ENCODE measurements at places on chromosomes 4 and X.
A peak's percentile ranks its signal among the peaks of the same experiment; 100 is the strongest.

DNA sequence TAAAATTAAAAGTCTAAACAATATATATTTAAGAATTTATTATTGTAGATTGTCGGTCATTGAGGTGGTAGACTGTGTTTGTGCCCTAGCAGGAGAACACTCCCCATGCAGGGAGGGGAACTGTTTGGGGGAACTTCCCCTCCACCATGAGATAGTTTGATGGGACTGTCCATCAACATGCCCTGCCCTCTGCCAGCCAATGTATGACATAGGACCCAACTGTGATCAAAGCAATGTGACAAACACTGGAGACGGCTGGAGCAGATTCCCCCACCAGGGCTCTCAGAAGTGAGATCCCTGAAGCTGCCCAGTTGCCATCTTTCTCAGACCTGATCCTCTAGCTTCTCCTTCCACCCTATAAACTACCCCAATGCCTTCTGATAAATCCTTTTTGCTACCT, 44.9 kb downstream of the SH3KBP1 start:
- H3K4me3 ChIP-seq, result no peak overlapping the region
- peaks cover 9% of the 10 kb centered on the region for H3K36me3 ChIP-seq
- H3K4me1 ChIP-seq, result peaks cover 73% of the 10 kb centered on the region
- no peak overlapping the region for H3K27ac ChIP-seq
- no peaks in the 10 kb centered on the region for H3K27me3 ChIP-seq
- DNase-seq, result no peak

- H3K27ac ChIP-seq, result no peak overlapping the region
- H3K36me3 ChIP-seq, result no peaks in the 10 kb centered on the region
- H3K27me3 ChIP-seq, result peaks cover 29% of the 10 kb centered on the region
- H3K4me1 ChIP-seq, result no peaks in the 10 kb centered on the region
- DNase-seq, result no peak
These were observed 126.7 kb downstream of the CORIN start for GRCh38 chr4:47711183-47711582.

GRCh38 chr4:74659576-74660411, 134.5 kb downstream of the BTC start:
- no peak overlapping the region for H3K27ac ChIP-seq
- DNase-seq, result no peak
- H3K4me3 ChIP-seq, result no peak overlapping the region
- no peaks in the 10 kb centered on the region for H3K27me3 ChIP-seq

- no peak overlapping the region for H3K27ac ChIP-seq
- no peaks in the 10 kb centered on the region for H3K27me3 ChIP-seq
- no peaks in the 10 kb centered on the region for H3K4me1 ChIP-seq
- H3K36me3 ChIP-seq, result peaks cover 12% of the 10 kb centered on the region
- no peak for DNase-seq
These were observed 15.2 kb downstream of the USP53 start for GRCh38 chr4:119227690-119228089.

- no peak overlapping the region for H3K4me3 ChIP-seq
- H3K27ac ChIP-seq, result no peak overlapping the region
- no peaks in the 10 kb centered on the region for H3K36me3 ChIP-seq
- no peaks in the 10 kb centered on the region for H3K27me3 ChIP-seq
These were observed 401.9 kb upstream of the NDST4 start for GRCh38 chr4:115515366-115515765.

- H3K27me3 ChIP-seq, result peaks cover 35% of the 10 kb centered on the region
- peak; percentile 66 for DNase-seq
- H3K36me3 ChIP-seq, result no peaks in the 10 kb centered on the region
- H3K4me3 ChIP-seq, result no peak overlapping the region
These were observed 263.8 kb upstream of the RPS6KA3 start for GRCh38 chrX:20530406-20530921.

DNA sequence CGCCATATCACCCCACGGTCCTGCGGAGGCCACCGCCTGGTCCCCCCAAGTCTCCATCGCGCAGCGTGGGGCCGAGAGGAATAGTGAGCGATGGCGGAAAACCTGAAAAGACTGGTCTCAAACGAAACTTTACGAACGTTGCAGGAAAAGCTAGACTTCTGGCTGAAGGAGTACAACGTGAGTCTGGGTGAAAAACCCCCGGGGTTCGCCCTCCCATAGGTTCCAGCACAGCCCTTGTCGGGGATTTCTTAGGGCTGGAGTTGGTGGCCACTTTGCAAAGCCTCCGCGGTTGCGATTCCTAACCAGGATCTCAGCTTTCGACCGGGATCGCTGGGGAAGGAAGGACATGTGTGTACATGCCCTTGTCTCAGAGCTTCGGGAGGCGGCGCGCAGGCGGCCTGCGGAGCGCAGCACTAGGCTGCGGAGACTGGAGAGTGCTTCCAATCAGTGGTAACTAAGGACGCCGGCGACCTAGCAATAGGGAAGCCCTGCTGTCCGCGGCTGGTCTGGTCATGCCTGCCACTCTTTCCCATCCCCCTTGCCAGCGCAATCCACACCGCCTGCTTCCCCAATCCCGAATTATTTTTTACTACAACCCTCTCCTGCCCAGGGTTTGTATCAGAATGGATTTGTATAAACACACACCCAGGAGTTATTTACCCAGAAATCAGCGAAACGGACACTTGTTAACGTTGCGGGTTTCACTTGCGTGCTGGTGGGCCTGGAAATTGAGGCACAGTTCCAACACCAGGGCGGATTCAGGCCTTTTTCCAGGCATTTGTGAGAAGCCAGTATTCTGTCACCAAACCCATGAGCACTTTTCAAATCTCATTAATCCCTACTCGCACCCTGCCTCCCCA, 741 bp downstream of the SPATA18 start:
- peaks cover 73% of the 10 kb centered on the region for H3K27me3 ChIP-seq
- H3K4me1 ChIP-seq, result peaks cover 15% of the 10 kb centered on the region
- H3K27ac ChIP-seq, result no peak overlapping the region
- peak; percentile 23 for DNase-seq

DNA sequence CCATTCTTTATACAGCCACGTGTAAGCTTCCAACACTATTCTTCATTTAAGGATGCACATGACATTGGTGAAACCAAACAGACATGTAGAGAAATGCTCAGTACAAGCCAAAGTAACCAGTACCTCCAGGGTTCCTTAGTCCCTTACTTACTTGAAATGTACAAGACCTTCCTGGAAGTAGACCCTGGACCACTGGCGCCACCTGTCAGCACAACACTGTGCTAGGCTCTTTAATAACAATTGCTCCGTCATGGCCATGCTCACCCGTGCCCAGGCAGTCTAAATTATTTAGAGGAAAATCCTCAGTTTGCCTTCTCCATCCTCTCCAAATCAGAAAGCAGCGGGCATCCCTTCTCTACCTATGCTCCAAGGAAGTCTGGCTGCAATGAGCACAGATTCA, 52.7 kb downstream of the ADGRA3 start:
- H3K36me3 ChIP-seq, result no peaks in the 10 kb centered on the region
- no peaks in the 10 kb centered on the region for H3K4me1 ChIP-seq
- no peak overlapping the region for H3K27ac ChIP-seq

GRCh38 chr4:189809839-189810238, 130.8 kb upstream of the FRG1 start:
- no peaks in the 10 kb centered on the region for H3K4me1 ChIP-seq
- H3K27me3 ChIP-seq, result no peaks in the 10 kb centered on the region
- H3K27ac ChIP-seq, result no peak overlapping the region
- no peak overlapping the region for H3K4me3 ChIP-seq

GRCh38 chrX:129705377-129705925, 33.3 kb upstream of the XPNPEP2 start:
- H3K27me3 ChIP-seq, result no peaks in the 10 kb centered on the region
- DNase-seq, result no peak
- H3K36me3 ChIP-seq, result no peaks in the 10 kb centered on the region
- H3K4me1 ChIP-seq, result no peaks in the 10 kb centered on the region

DNA sequence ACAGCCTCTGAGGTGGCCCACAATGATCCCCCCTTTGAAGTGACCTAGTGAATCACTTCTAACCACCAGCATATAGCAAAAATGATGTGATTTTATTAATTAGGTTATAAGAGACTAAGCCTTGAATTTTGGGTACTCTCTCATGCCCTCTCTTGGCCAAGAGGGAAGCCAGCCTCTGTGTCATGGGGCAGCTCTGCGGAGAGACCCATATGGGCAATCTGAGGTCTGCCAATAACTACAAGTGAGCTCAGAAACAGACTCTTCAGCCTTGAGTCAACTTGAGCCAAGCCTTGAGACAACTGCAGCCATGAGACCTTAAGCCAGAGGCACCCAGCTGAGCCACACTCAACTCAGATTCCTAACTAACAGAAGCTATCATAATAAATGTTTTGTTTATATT, 45.7 kb downstream of the MANBA start:
- no peak overlapping the region for H3K27ac ChIP-seq
- DNase-seq, result no peak
- H3K4me1 ChIP-seq, result no peaks in the 10 kb centered on the region
- H3K27me3 ChIP-seq, result no peaks in the 10 kb centered on the region

- H3K27ac ChIP-seq, result no peak overlapping the region
- DNase-seq, result no peak
- H3K4me3 ChIP-seq, result no peak overlapping the region
- no peaks in the 10 kb centered on the region for H3K4me1 ChIP-seq
- H3K27me3 ChIP-seq, result no peaks in the 10 kb centered on the region
- H3K36me3 ChIP-seq, result no peaks in the 10 kb centered on the region
These were observed 286.2 kb downstream of the GASK1B start for GRCh38 chr4:157886645-157887044.

DNA sequence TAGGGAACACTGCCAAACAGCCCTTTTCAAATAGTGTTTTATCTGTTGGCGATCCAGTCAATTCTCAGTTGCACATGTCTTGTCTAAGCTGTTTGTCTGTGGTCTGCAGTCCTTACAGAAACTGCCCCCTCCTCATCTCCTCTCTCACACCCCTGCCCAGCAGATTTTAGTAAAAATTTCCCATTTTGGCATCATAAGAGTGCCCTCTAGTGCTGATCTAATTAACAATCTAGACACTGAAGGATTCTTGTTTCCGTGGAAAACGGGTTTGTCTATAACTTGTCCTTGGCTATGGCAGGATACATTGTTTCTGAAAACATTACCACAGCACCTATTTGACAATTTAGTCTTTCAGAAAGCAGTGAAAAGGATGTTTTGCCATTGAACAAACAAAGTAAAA, 227.2 kb upstream of the MBNL3 start:
- no peaks in the 10 kb centered on the region for H3K36me3 ChIP-seq
- no peak overlapping the region for H3K27ac ChIP-seq
- DNase-seq, result no peak
- H3K27me3 ChIP-seq, result no peaks in the 10 kb centered on the region
- H3K4me3 ChIP-seq, result no peak overlapping the region

DNA sequence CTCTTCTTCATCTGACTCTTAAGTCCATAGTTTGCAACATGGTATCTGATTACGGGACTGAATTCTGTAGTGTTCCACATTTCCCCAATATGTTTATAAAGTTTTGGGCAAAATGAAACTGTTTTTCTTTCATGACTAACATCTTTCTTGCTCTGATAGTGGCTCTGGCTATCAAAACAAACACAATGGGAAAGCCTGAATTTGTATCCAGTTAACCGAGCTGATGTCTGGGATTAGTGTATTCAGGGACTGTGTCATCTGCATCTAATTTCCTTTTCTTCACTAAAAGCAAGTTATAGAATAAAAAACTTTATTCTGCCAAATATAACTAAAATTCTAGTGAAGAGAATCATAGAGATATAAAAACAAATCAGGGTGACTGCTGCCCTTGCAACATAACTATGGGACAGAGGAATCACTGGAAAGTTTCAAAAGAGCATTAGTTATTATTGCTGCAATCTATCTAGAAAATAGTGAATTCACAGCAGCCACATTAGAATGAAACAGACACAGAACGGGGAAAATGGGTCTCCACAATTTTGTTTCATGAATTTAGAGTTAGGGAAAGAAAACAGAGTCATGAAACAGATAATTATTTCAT, 61.3 kb downstream of the ANTXR2 start:
- no peak overlapping the region for H3K4me3 ChIP-seq
- H3K27me3 ChIP-seq, result no peaks in the 10 kb centered on the region
- DNase-seq, result no peak
- peaks cover 47% of the 10 kb centered on the region for H3K36me3 ChIP-seq

DNA sequence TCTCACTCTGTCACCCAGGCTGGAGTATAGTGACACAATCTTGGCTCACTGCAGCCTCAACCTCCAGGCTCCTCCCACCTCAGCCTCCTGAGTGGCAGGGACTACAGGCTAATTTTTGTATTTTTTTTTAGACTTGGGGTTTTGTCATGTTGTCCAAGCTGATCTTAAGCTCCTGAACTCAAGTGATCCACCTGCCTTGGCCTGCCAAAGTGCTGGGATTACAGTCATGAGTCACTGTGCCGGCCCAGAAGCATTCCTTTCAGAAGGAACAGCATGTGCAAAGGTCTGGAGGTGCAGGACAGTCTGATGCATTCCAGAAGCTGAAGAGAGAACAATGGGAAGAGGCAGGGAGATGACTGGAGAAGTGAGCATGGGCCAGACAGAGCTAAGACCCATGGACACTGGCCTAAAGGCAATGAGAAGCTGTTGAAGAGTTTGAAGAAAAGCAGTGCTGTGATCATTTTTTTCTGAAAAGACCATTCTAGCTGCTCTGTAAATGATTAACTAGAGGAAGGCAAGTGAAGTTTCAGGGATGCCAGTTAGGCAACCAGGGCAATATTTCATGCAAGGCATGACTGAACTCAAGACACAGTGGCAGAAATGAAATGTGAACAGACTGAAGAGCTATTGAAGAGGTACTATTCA, 43.2 kb downstream of the MANBA start:
- H3K27me3 ChIP-seq, result no peaks in the 10 kb centered on the region
- H3K36me3 ChIP-seq, result peaks cover 31% of the 10 kb centered on the region
- H3K4me1 ChIP-seq, result no peaks in the 10 kb centered on the region
- H3K4me3 ChIP-seq, result no peak overlapping the region
- H3K27ac ChIP-seq, result no peak overlapping the region

DNA sequence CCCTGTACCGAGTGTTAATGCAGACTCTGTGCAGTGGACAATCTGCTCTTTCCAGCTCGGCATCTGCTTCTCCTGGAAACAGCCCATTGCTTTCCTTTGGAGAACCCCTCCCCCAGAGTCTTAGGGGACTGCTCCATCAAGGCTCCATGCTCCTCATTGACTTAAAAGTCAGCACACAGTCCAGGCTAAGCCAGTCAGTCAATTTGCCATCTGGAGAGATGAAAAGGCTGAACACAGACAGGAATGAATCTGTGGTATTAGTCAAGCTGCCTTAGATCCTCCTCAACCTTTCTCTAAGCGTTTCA, 20.3 kb downstream of the ATP8A1 start:
- no peak overlapping the region for H3K4me3 ChIP-seq
- H3K27ac ChIP-seq, result no peak overlapping the region
- H3K36me3 ChIP-seq, result peaks cover 6% of the 10 kb centered on the region
- DNase-seq, result no peak
- peaks cover 33% of the 10 kb centered on the region for H3K4me1 ChIP-seq

DNA sequence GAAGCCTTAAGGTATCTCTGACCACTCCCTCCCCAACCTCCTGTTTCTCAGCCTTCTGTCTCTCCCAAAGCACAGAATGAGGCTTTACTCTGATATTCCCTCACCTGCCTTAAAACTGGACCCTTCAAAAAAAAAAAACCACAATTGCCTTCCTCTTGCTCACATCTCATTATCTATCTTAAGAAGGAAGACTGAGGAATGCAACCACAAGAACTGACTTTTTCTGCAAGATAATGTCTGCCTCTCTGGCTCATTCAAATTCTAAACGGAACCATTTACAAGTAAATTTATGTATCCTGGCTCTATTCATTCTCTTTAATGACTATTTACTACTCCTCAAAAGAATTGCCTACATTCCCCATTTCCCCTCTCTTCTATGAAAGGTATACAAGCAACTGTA, 545.5 kb upstream of the HTR2C start:
- no peak overlapping the region for H3K4me3 ChIP-seq
- no peak overlapping the region for H3K27ac ChIP-seq
- no peak for DNase-seq
- H3K36me3 ChIP-seq, result no peaks in the 10 kb centered on the region

- no peaks in the 10 kb centered on the region for H3K4me1 ChIP-seq
- DNase-seq, result no peak
- no peak overlapping the region for H3K4me3 ChIP-seq
- no peaks in the 10 kb centered on the region for H3K27me3 ChIP-seq
- H3K36me3 ChIP-seq, result no peaks in the 10 kb centered on the region
- H3K27ac ChIP-seq, result no peak overlapping the region
These were observed 70.7 kb downstream of the ANKRD50 start for GRCh38 chr4:124641715-124642381.
